Iris pigment epithelial cell (primary cell): ENCODE measurements at places on chromosomes 5 and 9.
A peak's percentile ranks its signal among the peaks of the same experiment; 100 is the strongest.

- no peak for DNase-seq
Measured at GRCh38 chr5:7849681-7850394, 1.1 kb downstream of the CFAP90 start.

- DNase-seq: no peak
Measured at GRCh38 chr5:175859422-175859821, 12.0 kb upstream of the CPLX2 start.

DNA sequence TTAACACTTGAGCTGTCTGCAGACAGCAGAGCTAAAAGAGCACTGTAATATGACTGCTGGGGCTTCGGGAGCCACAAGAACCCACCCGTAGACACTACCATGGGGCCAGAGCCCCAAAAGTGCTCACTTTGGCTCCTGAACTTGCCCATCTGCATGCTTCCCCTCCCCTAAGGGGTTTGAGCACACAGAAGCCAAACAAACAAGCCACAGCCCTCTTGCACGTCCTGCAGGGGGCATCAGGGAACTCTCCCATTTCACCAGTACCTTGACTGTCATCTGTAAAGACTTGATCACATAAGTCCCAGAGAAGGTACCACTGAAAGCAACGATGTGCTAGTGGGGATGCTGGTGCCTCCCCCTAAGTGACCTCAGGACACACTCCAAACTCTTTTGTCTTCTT is 681.8 kb downstream of the SEMA5A start:
- DNase-seq: peak; percentile 50

GRCh38 chr9:122212473-122213004 is 16.2 kb downstream of the LHX6 start:
- DNase-seq: no peak

GRCh38 chr5:24644761-24645160 is at the start of gene CDH10:
Gene CDH10, minus strand, starts transcription at chr5:24644978. Its CDS starts 51,488 bp downstream, at chr5:24593490.
- peak; percentile 31 for DNase-seq

DNA sequence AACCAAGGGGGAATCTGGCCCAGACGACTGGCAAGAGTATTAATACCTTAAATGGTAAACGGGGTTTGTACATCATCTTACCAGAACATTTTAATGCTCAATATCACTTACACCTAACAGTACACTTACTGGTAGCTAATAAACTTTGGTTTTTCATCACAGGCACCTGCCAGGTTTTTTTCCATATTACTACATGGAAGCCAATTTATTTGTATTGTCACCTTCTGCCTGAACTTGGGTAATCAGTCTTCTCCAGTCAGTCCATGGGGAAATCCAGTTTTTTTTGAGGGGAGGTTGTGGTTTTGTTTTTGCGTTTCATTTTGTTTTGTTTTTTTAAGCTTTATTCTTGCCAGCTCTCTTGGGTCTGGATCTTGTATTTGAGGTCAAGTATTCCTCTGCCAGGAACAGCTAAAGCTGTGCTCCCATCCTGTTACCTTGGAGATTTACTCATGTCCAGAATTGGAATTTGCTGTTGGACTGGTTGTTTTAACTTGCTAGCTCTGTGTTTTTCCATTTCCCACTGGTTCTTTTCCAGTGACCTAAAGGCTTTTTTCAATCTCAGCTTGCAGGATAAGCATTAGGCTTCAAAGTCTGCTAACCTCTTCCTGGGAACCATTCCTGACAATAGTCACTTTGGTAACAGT is 11.1 kb upstream of the NADK2 start:
- peak; percentile 49 for DNase-seq

- no peak for DNase-seq
Measured at GRCh38 chr9:132054024-132054423, 25.6 kb downstream of the MED27 start.

DNA sequence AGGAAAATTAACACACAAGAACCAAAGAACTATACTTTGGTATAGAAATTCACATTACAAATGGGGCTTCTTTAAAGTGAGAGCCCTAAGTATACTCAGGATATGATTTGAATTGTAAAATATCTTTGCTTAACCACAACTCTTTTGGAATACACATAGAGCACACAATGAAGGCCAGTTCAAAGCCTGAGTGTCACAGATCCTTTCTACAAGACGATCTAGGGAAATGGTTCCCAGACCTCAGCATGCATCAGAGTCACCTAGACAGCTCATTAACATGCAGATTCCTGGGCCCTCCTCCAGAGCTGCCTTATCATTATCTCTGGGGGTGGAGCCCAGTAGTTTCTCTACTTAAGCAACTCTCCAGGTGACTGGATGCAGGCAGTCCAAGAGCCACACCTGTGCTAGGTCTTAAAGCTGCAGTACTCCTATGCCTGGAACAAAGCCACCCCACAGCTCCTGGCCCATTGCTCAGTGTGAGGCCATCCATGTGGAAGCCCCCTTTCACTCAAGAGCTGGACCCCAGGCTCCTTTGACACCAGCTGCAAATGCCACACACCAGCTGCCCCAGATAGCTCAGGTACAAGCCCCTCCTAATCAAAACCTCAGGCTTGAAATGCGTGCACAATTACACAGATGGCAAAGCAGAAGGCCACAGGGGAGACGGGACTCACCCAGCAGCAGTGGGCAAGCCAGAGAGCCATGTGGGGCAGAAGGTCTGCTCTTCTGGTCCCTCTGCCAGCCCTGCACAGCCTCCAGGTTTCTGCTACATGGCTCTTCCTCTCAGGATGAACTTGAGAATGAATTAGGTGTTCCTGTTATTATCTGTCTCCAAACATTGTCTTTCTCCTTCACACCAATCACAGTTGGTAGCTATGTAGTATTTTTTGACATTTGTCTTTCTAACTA is 106.1 kb downstream of the SH3TC2 start:
- no peak for DNase-seq

DNA sequence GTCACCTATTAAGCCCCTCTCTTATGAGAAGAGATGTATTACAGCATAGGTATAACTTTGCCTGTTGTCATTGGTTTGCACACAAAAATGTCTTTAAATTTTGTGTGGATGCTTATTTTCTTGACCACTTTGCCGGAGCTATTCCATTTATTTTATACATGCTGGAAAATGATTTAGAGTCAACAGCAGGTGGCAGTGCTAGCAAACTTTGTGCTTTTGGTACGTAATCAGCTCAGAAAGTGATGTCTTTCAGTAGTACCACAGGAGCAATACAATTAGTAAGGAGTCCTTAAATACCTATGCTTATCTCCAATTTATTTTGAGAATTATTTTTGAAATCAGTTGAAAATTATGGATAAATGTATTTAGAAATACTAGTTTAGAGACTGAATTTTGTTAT is 19.8 kb upstream of the NUDT12 start:
- peak; percentile 53 for DNase-seq

GRCh38 chr5:72599519-72600370 is 92.5 kb upstream of the ZNF366 start:
- DNase-seq: peak; percentile 69

- DNase-seq: no peak
Measured at GRCh38 chr5:56146674-56147073, 86.5 kb downstream of the ANKRD55 start.

DNA sequence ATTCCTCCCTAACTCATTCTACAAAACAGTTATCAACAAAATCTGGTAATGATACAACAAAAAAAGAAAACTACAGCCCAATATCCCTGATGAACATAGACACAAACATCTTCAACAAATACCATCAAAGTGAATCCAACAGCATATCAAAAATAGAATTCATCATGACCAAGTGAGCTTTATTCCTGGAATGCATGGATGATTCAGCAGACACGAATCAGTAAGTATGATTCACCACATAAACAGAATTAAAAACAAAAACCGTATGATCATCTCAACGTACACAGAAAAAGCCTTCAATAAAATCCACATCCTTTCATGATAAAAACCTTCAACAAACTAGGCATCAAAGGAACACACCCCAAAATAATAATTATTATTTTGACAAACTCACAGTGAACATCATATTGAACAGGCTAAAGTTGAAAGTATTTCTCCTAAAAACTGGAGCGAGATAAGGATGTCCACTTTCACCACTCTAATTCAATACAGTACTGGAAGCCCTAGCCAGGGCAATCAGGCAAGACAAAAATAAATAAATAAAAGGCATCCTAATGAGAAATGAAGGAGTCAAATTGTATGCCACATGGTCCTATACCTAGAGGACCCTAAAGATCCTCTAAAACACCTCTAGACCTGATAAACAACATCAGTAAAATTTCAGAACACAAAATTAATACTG is 305.1 kb upstream of the RGMB start:
- DNase-seq: peak; percentile 95

DNA sequence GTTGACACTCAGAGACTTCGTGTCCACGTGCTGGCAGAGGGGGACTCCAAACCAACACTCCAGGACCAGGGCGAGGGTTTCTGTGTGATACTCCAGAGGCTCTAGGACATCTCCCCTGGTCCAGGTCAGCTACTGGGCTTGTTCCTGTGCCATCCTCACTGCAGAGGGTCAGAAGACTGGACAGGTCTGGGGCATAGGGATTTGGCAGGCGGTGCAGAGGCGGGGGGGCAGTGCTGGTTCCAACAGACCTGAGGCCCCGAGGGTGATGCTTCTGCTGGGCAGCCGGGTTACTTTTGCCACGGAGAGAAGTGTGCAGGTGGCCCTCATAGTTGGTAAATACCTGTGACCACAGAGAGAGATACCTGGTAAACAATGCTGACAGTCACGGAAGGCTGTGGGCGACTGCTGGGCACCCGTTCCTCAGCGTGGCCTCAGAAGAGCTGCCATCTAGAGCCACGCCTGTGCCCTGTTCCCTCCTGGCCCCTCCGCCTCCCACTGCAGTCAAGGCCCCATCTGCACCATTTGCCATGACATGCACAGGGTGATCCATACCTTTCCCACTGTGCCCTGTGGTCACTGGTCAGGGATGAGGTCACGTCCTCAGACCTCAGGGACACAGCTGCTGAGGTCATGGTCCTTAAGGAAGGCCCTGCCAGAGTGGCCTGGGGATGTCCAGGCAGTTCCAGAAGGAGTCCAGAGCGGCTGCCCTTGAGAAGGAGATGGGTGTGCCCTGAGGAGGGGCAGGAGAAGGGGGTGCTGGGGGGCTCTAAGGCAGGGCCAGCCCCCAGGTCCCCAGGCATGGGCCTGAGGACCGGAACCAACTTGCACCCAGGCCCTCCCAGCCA is 30.0 kb downstream of the TRIP13 start:
- no peak for DNase-seq

GRCh38 chr5:27325513-27325912 is 287.1 kb upstream of the CDH9 start:
- peak; percentile 14 for DNase-seq

DNA sequence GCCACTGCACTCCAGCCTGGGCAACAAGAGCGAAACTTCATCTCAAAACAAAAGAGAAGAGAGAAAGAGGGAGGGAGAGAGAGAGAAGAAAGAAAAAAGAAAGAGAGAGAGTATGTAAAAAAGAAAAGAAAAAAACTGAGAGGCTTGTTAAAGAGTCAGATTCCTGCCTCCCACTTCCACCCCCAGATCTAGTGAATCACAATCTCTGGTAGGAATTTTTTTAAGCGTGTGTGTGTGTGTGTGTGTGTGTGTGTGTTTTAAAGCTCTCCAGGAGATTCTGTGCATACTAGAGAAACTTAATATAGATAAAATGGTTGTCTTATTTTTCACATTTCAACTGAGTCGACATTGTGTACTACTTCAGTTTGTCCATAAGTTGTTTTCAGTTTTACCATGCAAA is 32.0 kb downstream of the SAR1B start:
- DNase-seq: peak; percentile 83

DNA sequence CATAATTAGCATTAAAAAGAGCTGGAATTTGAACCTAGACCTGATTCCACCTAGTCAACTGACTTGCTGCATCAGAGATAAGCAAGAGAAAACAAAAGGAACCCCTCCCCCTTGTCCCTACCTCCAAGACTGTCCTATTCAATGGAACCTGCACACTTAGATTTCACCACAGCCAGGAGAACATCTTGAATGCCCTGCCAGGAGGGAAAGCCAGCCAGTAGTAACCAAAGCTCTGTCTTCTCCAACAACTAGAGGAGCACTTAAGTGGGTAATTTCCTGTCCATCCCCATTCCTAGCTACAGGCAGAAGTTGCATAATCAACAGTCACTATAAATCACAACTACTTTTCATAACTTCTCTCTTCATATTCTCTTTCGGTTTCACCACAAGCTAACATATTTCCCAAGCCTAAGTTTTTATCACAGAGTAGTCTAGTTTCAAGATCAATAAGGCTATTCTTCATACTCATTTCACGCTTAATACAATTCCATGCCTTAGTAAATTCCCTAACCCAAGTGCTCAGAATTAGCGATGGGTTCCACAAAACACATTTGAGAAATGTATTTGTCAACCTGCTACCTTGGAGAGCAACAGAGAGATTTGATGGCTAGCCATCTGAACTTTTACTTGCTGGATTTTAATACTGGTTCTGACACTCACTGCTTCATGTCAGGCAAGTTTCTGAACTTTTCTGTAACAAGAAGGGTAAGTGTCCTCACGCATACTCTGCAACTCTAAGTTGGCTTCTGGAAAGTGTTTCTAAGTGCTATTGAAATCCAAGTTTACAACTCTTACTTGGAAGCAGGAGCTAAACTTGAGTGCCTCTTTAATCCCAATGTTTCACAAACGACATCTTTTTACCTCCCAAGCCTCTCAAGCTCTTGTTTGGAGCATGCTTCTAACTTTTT is 2.0 kb downstream of the DENND1A start:
- peak; percentile 74 for DNase-seq

DNA sequence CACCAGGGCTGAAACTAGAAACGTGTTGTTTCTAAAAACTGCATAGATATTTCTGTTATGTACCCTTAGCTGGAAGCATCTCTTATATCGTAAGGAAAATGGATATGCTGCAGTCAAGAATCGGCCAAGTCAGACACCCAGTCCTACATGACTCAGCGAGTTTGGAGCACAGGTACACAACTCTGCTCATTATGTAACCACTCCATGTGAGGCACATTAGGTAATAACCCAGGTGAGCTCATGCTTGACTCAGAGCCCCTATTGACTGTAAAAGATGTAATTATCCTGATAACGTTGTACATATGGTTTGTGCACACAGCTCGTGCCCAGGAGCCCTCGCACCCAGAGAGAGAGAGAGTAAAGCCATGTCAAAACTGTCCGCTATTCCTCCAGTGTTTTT is 593.7 kb upstream of the ACO1 start:
- DNase-seq: no peak

DNA sequence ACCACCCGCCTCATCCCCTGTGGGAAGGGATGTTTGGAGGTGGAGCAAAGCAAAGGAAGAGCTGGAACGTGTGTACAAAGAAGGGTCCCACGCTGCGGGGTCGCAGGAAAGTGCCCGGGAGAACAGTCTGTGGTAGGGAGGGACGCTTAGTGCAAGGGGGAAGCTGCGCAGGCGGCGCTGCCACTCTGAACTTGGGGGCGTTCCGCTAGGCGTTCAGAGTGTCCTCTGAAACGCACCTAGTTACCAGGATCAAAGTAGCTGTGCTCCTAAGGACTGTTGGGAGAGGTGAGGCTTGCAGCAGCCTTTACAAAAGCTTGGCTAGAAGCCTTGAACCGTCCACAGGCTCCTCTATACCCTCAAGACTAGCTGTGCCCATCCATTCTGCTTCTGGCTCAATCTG is 29.3 kb upstream of the PDE8B start:
- no peak for DNase-seq

DNA sequence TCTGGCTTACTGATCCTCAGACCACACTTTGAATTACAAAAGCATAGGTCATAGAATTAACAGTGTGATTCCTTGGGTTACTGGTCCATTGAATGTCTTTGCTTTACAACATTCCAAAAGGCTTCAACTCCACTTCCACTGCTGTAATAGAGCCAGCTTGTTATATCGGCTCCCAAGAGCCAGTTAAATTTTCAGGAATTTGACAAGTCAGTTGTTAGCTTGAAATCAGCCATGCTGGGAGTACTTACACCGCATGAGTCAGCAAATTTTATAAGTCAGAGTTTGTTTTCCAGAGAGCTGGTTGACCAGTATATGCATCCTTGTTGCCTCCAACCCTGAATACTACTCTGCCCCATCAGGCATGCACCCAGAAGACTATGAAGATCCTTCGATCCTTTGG is 73.1 kb downstream of the FOXB2 start:
- DNase-seq: peak; percentile 7
